GM23338 (cell line): ENCODE measurements at places on chromosomes 12 and 14. TPM values are rescaled to one million over a fixed set of nuclear protein-coding genes. Genes with fewer than 3 reads are reported as not detected.
A peak's percentile ranks its signal among the peaks of the same experiment; 100 is the strongest.

KRT78 gene
- not detected in 2 replicates for polyA plus RNA-seq

SCARB1 gene
- 31.0 TPM in 2 replicates for polyA plus RNA-seq

SOX5 gene
- polyA plus RNA-seq: 1.0 and 1.5 TPM in 2 replicates

DNA sequence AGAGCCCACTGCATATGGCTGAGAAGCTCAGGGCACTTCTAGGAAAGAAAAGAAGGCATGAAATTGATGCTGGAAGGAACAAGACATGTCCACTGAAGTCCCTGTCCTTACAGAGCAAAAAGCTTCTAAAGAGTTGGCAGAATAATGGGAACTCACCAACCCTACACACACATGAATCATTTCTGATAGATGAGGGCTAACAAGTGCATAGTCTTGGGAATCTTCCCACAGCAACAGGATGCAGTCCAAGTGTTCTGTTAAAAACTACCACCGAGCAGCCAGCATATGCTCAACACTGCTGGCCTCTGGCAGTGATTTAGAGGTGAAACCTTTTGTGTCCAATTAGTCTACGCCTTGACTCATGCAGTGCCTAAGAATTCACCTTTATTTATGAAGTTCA lies 44.8 kb downstream of the RHOJ start:
- no peaks in the 10 kb centered on the region for H3K27me3 ChIP-seq
- no peak for DNase-seq
- no peaks in the 10 kb centered on the region for H3K4me1 ChIP-seq
- no peak overlapping the region for H3K4me3 ChIP-seq

DNA sequence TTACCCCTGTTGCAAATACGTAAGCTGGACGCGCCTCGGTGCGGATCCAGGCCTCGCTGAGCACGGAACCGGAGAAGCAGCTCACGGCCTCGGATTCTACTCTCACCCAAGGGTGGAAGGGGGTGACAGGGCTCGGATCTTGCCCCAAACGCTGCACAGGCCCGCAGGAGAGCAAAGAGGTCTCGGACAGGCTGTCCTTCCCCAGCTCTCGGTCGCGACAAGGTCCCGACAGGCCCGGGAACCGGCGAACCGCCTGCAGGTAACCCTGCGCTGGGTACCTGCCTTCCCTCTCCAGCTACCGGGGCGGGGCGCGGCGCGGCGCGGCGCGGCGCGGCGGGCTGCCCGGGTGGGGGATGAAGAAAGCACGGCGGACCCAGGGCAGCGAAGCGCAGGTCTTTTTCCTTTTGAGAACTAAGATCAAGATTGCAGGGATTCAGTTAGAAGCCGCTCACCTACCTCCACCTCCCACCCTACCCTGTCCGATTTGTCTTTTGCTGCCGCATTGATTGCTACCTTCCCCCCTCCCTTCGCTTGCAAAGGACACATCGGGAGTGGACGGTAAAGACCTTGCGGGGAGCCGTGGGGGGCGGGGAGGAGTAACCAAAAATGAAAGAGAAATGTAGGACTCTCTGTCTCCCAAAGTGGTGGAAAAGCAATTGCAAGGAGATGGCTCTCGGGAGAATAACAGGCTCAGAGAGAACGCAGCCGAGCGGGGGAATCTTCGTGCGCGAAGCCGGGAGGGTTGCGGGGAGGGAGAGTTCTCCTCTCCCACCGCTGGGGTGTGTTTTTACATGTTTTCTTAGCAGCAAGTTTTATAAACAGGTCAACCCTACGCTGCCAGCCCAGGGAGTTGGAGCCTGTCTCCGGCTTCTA lies 8.4 kb upstream of the TBX3 start:
- no peak overlapping the region for H3K27ac ChIP-seq
- H3K27me3 ChIP-seq: peaks cover 100% of the 10 kb centered on the region
- H3K36me3 ChIP-seq: no peaks in the 10 kb centered on the region
- DNase-seq: peak; percentile 68
- peaks cover 76% of the 10 kb centered on the region for H3K4me1 ChIP-seq
